Cortex of kidney (tissue), 1 donor: ENCODE measurements at places on chromosomes 1 and 21.

DNA sequence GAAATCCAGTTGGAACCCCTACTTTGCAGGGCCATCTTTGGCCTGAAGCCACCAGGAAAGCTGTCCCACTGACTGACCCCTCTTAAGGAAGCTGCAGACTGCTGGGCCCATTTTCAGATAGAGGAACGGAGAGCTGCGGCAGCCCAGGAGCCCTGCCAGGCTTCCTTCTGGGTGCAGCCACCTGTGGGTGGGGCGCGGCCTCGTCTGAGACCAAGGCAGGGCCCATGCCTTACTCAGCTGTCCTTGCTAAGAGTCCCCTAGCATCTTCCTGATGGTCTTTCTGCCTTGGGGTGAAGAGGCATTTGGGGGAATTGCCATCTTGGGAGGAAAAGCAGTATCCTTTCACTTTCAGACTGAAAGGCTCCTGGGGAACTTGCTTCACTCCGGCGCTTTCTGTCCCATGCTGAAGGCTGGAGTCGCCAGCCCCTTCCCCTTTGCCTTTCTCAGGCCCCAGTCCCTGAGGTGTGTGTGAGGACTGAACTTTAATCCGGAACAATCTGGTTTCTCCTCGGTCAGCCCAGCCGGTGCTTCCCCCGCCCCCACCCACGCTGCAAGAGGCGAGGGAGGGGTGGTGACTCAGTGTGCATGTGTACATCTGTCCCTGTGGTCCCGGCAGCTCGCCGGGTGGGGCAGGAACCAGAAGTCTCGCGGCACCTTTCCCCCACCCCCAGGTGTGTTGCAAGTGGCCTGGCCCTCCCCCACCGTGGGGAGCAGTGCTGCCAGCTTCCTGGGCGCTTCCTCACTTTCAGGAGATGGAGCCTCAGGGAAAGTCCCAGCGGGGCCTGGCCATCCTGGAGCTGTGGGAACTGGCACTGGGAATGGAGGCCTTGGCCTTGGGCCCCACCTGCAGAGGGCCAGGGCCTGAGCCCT, 5.1 kb downstream of the ZC3H12A start:
- DNase-seq: no peak

- no peak for DNase-seq
Observed at GRCh38 chr1:48943393-48943792, 166.7 kb upstream of the BEND5 start.

GRCh38 chr1:31981972-31982371, 31.7 kb upstream of the KHDRBS1 start:
- DNase-seq: no peak

- no peak for DNase-seq
Observed at GRCh38 chr1:206495493-206496046, 11.8 kb upstream of the RASSF5 start.

DNA sequence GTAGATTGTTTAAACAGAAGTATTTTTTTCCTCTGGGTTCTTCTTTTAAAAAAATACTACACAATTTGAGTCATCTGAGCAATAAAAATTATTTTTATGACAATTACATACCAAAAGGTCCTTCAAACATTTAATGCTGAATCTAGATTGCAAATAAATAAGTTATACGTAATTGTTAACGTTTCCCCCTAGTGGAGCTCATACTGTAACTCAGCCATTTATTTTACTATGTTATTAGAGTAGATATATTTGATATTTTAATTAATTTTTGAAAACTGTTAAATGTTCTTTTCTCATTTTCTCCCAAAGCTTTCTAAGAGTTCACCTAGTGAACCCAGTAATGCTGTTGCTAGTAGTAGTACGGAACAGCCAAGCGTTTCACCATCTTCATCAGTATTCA, 33.5 kb downstream of the ZMYM1 start:
- DNase-seq: no peak

DNA sequence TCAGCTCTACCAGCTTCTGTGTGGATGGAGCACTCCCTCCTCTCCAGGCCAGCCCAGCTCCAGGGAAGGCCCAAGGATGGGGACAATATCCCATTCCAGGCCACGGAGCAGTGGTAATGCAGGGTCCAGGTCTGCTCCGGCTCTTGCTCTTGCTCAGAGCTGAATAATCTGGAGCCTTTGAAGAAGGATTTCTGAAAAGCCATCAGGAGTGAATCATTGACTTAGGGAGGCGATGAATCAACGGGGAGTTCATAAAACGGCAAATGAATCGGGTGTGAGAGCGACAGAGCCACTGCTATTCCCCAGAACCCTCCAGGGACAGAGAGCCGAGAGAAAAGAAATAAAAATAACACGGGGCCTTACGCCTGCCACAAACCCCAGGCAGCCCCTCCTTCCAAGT, 7.7 kb downstream of the POU3F1 start:
- DNase-seq: no peak

- no peak for DNase-seq
Observed at GRCh38 chr1:239308701-239309333, 77.6 kb upstream of the CHRM3 start.

DNA sequence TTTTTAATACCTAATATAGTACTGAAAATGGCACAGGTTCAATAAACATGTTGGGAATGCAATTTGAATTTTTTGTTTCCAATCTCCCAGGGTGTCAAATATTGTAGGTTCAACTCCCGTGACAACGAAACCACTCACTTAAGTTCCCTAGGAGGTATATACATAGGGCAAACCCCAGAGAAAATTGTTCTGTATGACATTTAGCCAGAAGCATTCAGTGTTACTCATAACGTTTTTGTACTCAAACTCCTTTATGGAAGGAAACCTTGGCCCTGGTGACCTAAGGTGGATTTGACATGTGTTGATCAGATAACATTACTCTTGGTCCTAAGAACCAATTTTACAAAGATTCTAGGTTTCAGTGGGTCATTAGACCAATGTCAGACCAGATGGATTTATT, 110.6 kb downstream of the USP25 start:
- DNase-seq: no peak

GRCh38 chr1:107570768-107571167, 394.2 kb downstream of the VAV3 start:
- DNase-seq: no peak

DNA sequence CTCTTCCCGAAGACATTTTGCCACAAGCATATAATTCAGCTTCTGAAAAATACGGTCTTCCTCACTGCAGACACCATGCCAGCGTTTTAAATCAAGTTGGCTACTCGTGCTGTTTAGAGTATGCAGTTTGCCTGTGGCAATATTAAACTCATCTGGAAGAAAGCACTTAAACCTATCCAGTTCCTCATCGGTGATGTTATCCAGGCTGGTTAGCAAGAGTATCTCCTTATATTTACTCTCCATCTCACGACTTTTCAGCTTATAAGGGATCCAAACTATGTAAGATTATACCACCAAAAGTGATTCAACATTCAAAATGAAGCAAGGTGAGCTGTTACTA, 9.7 kb upstream of the IFI16 start:
- DNase-seq: no peak

GRCh38 chr1:64469977-64470664, at the start of gene CACHD1:
Gene CACHD1 (plus strand): TSS chr1:64470129. CDS start chr1:64470745, 616 bp downstream.
- no peak for DNase-seq

DNA sequence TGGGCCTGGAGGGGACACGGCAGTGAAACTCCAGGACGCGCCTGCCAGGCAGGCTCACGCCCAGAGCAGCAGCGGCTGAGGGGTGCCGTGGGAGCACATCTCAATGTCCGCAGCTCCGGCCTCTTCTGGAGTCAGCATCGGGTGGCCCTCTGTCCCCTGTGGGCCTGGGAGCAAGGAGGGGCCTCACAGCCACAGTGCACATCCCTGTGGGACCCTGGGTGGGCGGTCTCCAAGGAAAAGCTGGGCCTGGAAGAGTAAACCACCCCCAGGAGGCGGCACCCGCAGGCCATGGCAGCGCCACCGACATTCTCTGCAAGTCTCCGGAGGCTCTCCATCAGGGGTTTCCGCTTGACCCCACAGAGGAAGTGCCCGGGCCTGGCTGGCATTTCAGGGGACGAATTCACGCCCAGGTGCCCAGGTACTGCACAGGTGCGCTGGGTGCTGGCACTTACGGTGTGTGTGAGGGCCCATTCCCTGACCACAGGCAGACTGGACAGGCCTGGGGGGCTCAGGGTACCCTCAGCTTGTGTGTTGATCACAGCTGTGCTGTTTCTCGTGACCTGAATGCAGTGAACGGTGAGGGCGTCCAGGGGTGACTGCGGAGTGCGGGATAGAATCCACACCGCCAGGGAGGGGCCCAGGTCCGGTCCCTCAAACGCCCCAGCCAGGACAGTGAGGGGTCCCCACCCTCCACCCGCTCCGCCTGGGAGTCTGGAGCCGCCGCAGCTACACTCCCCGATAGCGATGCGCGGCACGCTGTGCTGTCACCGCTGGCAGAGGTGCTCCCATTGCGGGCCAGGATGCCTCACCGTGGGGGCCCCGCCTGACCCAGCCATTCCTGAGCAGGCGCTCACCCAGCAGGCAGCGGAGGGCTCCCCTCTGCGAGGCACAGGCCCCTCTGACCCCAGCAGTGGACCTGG, 16.6 kb upstream of the RNF223 start:
- DNase-seq: no peak

GRCh38 chr1:11037740-11038182, 9.3 kb downstream of the MASP2 start:
- DNase-seq: no peak

GRCh38 chr1:85351202-85351828, 74.9 kb upstream of the BCL10 start:
- no peak for DNase-seq

DNA sequence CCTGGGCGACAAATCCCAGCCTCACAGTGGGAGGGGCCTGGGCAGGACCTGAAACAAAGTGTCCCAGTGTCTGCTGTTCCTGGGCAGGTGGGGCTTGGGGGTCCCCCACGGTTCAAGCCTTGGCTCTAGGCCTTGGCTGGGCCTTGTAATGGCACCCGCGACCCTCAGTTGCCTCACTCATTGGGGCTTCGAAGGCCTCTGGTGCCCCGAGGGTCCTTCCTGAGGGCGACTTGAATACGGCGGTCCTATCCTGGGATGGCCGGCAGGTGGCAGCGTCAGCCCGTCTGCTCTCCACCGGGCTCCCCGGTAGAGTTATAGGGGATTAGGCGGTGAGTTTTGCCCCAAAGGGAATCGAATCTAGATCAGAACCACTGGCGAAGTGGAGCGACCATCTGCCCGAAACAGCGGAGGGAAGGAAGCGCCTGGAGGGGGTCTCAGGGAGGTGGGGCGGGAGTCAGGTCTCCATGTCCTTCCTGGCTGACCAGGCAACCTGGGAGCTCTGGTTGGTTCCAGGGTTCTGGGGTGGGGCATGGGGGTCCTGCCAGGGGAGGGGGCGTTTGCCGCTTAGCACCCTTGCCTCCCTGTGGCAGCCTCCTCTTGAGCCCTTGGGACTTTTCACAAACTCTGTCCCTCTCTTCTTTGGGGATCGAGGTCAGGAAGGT, 2.1 kb upstream of the PEX10 start:
- DNase-seq: no peak

DNA sequence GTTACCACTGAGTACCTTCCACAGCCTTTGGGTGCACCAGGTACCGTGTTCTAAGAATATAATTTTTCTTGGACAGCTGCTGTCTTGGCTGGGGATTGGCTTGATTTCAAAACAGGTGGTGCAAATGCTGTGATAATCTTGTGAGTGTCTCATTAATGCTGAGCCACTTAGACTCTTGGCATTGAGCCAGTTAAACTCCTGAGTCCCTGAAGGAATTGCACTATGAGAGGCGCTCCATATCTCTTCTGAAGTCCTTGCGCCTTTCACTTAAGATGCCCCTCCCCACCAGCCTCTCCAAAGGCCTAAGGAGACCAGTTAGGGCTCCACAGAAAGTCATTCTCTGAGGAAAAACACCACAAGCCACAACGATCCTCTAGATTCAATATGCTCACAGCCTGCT, 51.0 kb downstream of the BACH1 start:
- no peak for DNase-seq

DNA sequence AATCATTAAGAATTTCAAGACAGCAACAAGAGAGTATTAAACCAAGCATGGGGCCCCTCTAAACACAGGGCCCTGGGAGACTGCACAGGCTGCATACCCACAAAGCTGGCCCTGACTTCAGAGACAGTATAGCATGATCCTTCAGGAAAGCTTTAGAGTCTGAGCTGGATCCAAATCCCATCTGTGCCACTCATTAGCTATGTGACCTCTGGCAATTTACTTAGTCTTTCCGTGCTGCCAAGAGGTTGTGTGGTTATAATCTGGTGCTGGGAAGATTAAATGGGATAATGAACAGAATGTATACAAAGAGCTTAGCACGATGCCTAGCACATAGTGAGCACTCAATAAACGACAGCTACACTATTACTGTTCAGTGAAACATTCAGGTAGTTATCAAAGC, 4.0 kb downstream of the PHC2 start:
- DNase-seq: no peak
